ENCODE measurements at places on chromosomes 6 and 20. TPM values are rescaled to one million over a fixed set of nuclear protein-coding genes. Genes with fewer than 3 reads are reported as not detected.

DNA sequence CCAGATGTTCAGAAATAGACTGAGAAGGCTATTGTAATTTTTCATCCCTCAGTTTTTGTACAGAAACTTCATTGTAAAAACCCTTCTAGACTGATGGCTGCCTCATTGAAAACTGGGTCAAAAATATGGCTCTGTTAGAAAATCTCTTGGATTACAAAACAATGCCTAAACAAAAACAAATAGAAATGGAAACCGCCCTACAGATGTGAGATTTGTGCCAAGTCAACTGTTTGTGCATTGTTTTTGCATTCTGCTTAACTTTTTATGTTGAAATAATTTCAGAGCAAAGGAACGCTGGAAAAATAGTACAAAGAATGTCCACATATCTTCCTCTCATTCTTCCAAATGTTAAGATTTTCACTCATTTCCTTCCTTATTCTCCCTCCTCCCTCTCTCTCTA is 425.1 kb downstream of the FOXA2 start:
- DNase-seq = no peak

DNA sequence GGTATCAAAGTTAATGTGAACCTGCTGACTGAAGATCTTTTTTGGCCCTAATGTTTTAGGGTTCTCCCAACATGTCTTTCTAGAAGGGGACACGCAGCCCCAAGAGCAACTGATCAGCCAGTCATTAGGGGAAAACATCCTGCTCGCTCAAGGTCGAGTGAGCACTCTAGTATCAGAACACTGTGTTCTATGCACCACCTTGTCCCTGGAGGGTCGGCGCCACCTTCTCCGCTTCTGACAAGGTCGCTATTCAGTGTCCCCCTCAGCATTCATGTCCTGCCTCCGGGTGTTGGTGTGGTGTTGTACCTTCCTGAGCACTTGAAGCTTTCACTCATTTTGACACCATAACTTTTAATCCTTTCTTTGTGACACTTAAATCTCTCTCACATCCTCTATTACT is 331.2 kb upstream of the KCNQ5 start:
- DNase-seq = no peak

DNA sequence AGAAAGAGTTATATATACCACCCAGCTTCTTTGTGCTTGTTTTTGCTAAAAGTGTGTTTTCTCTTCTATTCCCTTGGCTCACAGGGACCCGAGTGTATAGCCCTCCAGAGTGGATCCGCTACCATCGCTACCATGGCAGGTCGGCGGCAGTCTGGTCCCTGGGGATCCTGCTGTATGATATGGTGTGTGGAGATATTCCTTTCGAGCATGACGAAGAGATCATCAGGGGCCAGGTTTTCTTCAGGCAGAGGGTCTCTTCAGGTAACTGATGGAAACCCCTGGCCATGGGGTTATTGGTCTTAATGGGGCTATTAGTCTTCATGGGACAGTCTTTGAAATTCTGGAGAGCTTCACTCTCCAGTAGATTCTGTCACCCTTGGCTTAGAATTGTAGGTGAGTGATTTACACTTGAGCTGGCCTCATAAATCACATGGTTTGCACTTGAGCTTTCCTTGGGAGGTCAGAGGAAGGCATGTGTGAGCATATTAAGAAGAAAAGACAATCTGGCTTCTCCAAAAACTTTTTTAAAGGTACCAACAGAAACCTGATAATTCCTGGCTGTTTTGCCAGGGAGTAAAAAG is 3.0 kb downstream of the PIM1 start:
- DNase-seq = no peak

DNA sequence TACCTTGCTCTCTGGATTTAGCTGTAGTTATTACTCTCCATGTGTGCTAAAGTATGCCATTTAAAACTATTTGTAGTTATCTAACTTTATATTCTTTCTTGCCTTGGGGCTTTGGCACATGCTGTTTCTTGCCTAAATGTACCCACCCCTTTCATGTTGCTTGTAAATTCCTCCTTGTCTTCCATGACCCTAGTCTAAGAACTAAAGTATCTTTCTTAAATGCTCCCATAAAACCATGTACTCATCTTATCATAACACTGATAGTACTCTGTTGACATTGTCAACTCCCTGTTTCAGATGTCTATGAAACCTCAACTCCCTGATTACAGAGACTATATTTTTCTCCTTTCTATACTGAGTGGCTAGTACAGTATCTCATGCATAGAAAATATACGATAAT is 564.9 kb upstream of the IRAK1BP1 start:
- no peak for DNase-seq

Gene TMEM74B
- total RNA-seq = 0.22 TPM

Gene SLCO4A1
- total RNA-seq = 1.4 TPM

Gene SRSF12
- not detected for total RNA-seq

Gene RGS17
- total RNA-seq = not detected

All from naive thymus-derived CD4-positive, alpha-beta T cell (primary cell).